Osteocyte (in vitro differentiated cells): ENCODE measurements at places on chromosomes 4 and X. TPM values are rescaled to one million over a fixed set of nuclear protein-coding genes. Genes with fewer than 3 reads are reported as not detected.

GRCh38 chrX:154014429-154015380 is 5.0 kb downstream of the IRAK1 start:
- no peak for DNase-seq

DNA sequence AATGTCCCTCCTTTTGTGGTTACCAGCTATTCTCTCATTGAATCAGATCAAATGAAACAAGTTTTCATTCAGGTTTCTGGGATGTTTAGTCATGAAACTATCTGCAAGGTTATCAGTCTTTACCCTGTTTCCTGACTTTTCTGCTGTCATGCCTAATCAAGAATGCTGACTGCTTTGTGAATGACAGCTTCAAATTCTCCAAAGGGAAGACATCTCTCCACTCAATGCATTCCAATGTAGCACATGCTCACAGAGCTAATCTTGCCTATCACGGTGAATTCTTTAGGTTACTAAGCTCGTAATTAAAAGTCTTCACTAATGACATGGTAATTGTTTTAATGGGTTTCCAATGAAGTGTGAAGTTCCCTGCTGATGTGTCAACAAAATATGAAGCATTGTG is 1068.5 kb downstream of the PCDH7 start:
- no peak for DNase-seq

DNA sequence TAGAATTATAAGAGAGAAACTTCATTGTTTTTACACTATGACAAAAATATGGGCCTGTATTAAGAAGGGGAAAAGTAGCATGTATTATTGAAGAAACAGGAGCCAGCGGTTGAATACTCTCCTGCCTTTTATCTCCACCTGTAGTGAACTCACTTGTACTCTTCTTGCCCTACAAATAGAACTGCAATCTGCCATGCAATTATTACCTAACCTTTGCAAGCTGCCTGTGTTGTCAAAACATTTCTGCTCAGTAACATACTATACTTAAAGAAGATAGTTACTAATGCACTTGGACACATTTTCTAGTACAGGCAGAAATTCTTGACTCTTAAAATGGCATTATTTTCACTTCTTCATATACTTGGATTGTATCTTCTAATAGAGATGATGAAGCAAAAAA is 818.4 kb upstream of the GRID2 start:
- DNase-seq, result no peak

Gene AR
- total RNA-seq, result 10.2 and 10.4 TPM in 2 replicates

GRCh38 chr4:82561786-82562563 is at the start of gene TMEM150C:
Gene TMEM150C, minus strand, starts transcription at chr4:82561988. Its CDS starts 57,331 bp downstream, at chr4:82504657.
- no peak for DNase-seq
